ENCODE measurements at places on chromosomes 6 and 20. TPM values are rescaled to one million over a fixed set of nuclear protein-coding genes. Genes with fewer than 3 reads are reported as not detected.

The GSTA1 gene
- polyA plus RNA-seq, result 131 TPM

The PROKR2 gene
- not detected for polyA plus RNA-seq

- no peak overlapping the region for H3K4me3 ChIP-seq
- H3K36me3 ChIP-seq, result no peaks in the 10 kb centered on the region
- H3K4me1 ChIP-seq, result peaks cover 3% of the 10 kb centered on the region
- DNase-seq, result no peak
- no peaks in the 10 kb centered on the region for H3K27me3 ChIP-seq
Observed at GRCh38 chr6:45548657-45549515, 171.2 kb upstream of the SUPT3H start.

GRCh38 chr20:14935285-14935684, 597.9 kb upstream of the FLRT3 start:
- no peak overlapping the region for H3K4me3 ChIP-seq
- H3K36me3 ChIP-seq, result no peaks in the 10 kb centered on the region
- H3K4me1 ChIP-seq, result no peaks in the 10 kb centered on the region
- no peaks in the 10 kb centered on the region for H3K27me3 ChIP-seq
- no peak overlapping the region for H3K27ac ChIP-seq

GRCh38 chr6:87905101-87905641, 142.5 kb upstream of the SPACA1 start:
- H3K27me3 ChIP-seq, result no peaks in the 10 kb centered on the region
- DNase-seq, result no peak
- no peaks in the 10 kb centered on the region for H3K36me3 ChIP-seq
- peaks cover 2% of the 10 kb centered on the region for H3K4me1 ChIP-seq
- H3K27ac ChIP-seq, result no peak overlapping the region
- no peak overlapping the region for H3K4me3 ChIP-seq

DNA sequence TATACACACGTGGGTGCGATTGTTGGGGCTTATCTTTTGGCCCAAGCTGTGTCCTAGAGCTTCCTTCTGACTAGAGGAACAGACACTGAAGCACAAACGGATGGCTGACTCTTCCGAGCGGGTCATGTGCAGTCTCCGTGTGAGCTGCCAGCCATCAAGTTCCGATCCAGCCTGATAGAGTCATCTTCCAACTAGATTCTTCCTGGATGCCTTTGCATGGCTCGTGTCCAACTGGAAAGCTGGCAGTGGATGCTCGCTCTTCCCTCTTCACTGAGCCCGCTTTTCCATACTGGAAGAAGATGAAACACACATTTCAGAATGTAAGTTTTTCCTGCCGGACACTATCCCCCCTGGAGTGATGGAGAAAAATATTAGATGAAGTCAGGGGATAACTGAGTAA, 148.1 kb downstream of the SCML4 start:
- H3K27ac ChIP-seq, result no peak overlapping the region
- H3K27me3 ChIP-seq, result no peaks in the 10 kb centered on the region
- no peaks in the 10 kb centered on the region for H3K4me1 ChIP-seq
- H3K4me3 ChIP-seq, result no peak overlapping the region
- DNase-seq, result no peak

- H3K4me1 ChIP-seq, result peaks cover 2% of the 10 kb centered on the region
- no peak overlapping the region for H3K4me3 ChIP-seq
- H3K36me3 ChIP-seq, result peaks cover 6% of the 10 kb centered on the region
- H3K27me3 ChIP-seq, result no peaks in the 10 kb centered on the region
Observed at GRCh38 chr20:20608041-20608440, 104.4 kb downstream of the RALGAPA2 start.

GRCh38 chr20:34880215-34880850, 3.9 kb downstream of the ACSS2 start:
- no peak overlapping the region for H3K4me3 ChIP-seq
- H3K36me3 ChIP-seq, result no peaks in the 10 kb centered on the region
- H3K4me1 ChIP-seq, result peaks cover 4% of the 10 kb centered on the region
- no peak for DNase-seq
